ENCODE measurements at places on chromosomes 3 and 15. TPM values are rescaled to one million over a fixed set of nuclear protein-coding genes. Genes with fewer than 3 reads are reported as not detected.

Gene CD80
- not detected for total RNA-seq

Gene SELENOS
- total RNA-seq = 142 TPM

Gene SLCO2A1
- total RNA-seq = 0.02 TPM

Gene MGLL
- 63.3 TPM for total RNA-seq

Gene CACNA1D
- 0.61 TPM for total RNA-seq

Gene KIF15
- total RNA-seq = 7.3 TPM

Gene CSPG5
- total RNA-seq = 1.4 TPM

Gene COLQ
- 0.45 TPM for total RNA-seq

Gene ULK3
- 38.2 TPM for total RNA-seq

Gene MITF
- total RNA-seq = 8.4 TPM

Gene COL6A5
- total RNA-seq = not detected

Gene SERINC4
- total RNA-seq = 0.08 TPM

Gene GADL1
- not detected for total RNA-seq

Gene KY
- total RNA-seq = 0.08 TPM

Gene GUCA1C
- not detected for total RNA-seq

Gene AHSG
- not detected for total RNA-seq

Gene ADCY5
- total RNA-seq = 0.44 TPM

Gene SLC28A1
- 0.05 TPM for total RNA-seq

Gene USP50
- total RNA-seq = not detected

Gene TPRG1
- total RNA-seq = 0.21 TPM

Gene TGFBR2
- 49.8 TPM for total RNA-seq

Gene C15orf62
- total RNA-seq = 0.07 TPM

Gene CHRM5
- 0.02 TPM for total RNA-seq

Gene FRMD5
- 3.7 TPM for total RNA-seq

Gene GOLGA6L4
- total RNA-seq = 0.90 TPM

Gene NANOGP8
- total RNA-seq = not detected

Gene SLC26A6
- 20.3 TPM for total RNA-seq

Gene GOLGA6D
- total RNA-seq = 0.03 TPM

Gene CD86
- total RNA-seq = not detected

All from A549 treated with CORT108297 at 1 μM for 4 hours (cell line).